ENCODE measurements at places on chromosomes 4 and X.

DNA sequence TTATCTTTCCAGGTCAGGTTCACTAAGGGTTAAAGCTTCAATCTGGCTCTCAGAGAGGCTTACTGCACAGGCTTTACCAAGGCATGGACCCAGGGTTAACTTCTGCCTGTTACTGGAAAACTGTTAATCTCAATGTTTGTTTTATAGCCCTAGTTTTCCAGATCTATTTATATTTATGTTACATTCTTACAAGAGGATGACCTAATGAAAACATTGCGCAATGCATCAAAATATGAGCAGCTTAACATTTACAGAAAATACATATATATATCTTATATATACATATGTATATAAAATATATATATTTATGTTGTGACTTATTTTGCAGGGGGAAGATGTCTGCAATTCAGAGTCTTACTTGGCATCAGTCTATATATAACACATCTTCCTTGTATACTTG is 112.3 kb downstream of the PCDH19 start:
- no peak for DNase-seq

- DNase-seq, result no peak
Measured at GRCh38 chr4:175431694-175432093, 380.4 kb downstream of the GPM6A start.

DNA sequence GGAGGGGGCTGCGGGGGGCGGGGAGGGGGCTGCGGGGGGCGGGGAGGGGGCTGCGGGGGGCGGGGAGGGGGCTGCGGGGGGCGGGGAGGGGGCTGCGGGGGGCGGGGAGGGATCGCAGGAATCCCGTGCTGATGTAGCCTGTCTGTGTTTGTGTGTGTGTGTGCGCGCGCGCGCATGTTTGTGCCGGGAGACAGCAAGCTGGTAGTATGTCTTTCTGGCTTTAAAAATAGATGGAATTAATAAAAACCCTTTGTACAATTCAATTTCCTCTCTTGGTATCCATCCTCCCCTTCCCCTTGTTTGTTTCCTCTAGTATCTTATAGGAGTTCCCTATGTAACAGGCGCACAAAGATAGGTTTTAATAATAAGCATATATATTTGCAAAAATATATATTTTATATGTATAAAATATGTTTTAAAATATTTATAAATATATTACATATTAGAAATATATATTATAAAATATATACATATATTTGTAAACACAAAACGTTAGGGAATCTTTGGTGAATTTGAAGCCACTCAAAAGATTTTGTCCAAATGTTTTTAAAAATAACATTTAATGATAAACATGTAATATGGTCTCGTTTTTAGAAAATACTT is 782 bp downstream of the ARHGAP24 start:
- no peak for DNase-seq

GRCh38 chrX:118865231-118865630 is 41.6 kb downstream of the ZCCHC12 start:
- DNase-seq, result no peak

All from stimulated activated CD8-positive, alpha-beta memory T cell treated with anti-CD3 and anti-CD28 coated beads, Interleukin-7, amount 100 ng/mL, for 24 hours (primary cell).